ENCODE measurements at places on chromosomes 12 and 14.

DNA sequence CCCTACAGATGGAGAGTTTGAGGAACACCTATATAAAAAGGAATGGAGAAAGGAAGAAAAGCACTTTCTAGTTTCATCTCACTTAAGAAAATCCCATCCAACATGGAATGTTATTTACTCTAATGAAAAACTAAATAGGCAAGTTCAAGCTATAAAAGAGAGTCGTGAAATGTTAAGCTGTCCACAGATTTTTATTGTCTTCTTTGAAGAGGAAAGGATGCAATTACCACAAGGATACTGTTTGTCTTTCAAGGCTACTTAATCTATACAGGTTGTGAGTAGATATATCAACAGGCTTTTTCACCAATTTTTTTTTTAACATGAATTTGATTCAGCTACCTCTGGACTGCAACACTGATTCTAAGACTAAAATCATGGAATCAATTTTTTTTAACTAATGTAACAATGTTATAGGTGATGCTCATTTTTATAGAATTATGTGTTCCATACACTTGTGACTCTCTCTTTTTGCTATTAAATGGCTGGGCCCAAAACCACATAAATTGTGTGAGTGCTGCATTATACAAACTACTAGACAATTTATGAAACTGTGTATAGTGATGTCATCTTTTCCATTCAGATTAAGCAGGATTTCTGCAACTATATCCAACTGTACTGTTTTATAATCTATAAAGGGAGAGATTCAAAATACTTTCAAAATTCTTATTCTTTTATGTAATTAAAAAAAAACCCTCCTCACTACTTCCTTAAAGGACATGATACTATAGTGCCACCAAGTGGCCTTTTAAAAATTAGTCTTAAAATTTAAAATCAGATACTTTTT lies 26.8 kb upstream of the BMAL2 start:
- H3K27ac ChIP-seq, result peak overlapping the region; percentile 46
- H3K27me3 ChIP-seq, result no peaks in the 10 kb centered on the region
- H3K4me3 ChIP-seq, result no peak overlapping the region
- DNase-seq, result no peak
- H3K4me1 ChIP-seq, result peaks cover 14% of the 10 kb centered on the region

DNA sequence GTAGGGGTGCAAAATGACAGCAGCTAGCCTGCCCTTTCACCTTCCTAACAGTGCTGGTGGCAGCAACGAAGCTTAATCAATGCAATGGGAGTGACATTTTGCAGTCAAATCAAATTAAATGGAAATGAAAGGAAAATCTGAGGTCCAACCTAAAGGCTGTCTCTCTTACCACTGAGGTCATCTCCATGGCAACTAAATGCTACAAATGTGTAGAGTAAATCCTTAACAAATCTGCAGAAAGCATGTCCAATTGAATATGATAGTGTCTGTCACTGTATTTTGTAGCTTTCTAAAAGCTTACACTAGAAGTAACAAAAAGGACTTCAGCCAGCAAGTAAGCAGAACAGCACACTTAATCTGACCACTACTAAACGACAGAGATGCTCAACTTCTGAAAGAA lies 488.8 kb downstream of the BCAT1 start:
- H3K27me3 ChIP-seq, result no peaks in the 10 kb centered on the region
- peaks cover 5% of the 10 kb centered on the region for H3K4me1 ChIP-seq
- H3K27ac ChIP-seq, result no peak overlapping the region

DNA sequence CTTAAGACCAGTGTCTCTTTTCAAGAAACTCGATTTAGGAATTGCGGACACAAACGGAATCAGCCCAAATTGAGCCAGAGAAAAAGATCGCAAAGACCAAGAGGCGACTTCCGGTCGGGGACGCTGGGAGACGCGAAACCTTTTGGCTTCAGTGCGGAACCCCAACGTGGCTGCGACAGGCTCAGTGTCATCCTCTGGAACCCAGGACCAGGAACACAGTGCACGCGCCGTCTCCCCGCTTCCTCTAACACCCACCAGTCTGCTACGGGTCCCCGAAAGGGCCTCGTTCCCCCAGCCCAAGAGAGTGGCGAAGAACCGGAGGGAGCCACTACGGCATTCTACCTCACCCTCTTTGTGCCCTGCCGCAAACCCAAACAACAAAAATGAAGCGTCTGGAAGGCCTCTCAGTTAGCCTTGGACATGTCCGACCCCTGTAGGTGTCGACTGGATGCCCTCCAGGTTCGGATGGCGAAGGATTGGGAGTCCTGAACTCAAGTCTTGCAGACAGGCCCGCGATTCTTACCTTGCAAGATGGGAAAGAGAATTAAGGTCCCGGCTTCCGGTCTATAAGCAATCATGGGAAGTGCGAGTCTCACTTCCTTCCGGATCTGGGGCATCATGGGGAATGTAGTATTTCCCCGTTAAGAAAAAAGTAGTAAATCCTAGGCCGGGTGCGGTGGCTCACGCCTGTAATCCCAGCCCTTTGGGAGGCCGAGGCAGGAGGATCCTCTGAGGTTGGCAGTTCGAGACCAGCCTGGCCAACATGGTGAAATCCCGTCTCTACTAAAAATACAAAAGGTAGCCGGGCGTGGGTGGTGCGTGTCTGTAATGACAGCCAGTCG lies at the start of gene RPL6:
RPL6 (minus strand) TSS at position 542 of the 842 bp plus-strand sequence. CDS start 949 bp downstream, outside the sequence.
- H3K4me3 ChIP-seq, result peak within 1 kb of the TSS; percentile 76
- peak; percentile 30 for DNase-seq
- peaks cover 36% of the 10 kb centered on the region for H3K36me3 ChIP-seq
- peaks cover 14% of the 10 kb centered on the region for H3K4me1 ChIP-seq

DNA sequence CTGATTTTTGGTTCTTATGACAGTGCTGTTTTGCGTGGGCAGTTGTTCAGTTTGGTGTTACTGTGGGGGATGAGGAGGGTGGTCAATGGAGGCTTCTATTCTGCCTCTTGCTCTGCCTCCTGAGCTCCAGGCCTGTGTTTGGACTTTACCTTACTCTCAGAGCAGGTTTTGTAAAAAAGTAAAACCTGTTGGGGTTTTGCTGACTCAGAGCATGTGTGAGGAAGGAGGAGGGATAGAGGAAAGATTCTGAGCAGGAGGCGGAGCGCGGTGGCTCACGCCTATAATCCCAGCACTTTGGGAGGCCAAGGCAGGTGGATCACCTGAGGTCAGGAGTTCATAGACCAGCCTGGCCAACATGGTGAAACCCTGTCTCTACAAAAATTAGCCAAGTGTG lies 6.7 kb downstream of the A2ML1 start:
- no peaks in the 10 kb centered on the region for H3K4me1 ChIP-seq
- DNase-seq, result no peak
- no peak overlapping the region for H3K27ac ChIP-seq
- no peak overlapping the region for H3K4me3 ChIP-seq
- H3K36me3 ChIP-seq, result no peaks in the 10 kb centered on the region

- no peaks in the 10 kb centered on the region for H3K27me3 ChIP-seq
- H3K4me3 ChIP-seq, result no peak overlapping the region
- H3K36me3 ChIP-seq, result no peaks in the 10 kb centered on the region
- H3K4me1 ChIP-seq, result no peaks in the 10 kb centered on the region
Measured at GRCh38 chr12:20525064-20525610, 156.8 kb downstream of the PDE3A start.

DNA sequence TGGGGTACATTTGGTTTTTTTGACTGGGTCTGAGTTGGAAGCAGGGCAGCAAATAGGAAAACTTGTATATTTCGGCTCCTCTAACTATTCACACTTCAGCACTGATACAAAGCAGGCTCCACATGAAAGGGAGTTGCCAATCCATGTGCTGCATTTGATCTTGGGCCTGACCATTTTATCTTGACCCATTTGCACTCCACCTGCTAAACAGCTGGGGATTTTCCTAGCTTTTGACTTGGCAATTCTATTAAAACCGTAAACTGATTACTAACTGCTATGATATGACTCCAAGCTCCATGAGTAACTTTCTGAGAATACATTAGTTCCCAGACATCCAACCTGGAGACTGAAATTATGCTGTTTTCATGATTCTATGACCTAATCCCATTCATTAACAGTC lies 797.1 kb downstream of the BCL11B start:
- no peaks in the 10 kb centered on the region for H3K27me3 ChIP-seq
- H3K4me1 ChIP-seq, result no peaks in the 10 kb centered on the region
- no peak overlapping the region for H3K4me3 ChIP-seq
- DNase-seq, result no peak
- no peaks in the 10 kb centered on the region for H3K36me3 ChIP-seq

DNA sequence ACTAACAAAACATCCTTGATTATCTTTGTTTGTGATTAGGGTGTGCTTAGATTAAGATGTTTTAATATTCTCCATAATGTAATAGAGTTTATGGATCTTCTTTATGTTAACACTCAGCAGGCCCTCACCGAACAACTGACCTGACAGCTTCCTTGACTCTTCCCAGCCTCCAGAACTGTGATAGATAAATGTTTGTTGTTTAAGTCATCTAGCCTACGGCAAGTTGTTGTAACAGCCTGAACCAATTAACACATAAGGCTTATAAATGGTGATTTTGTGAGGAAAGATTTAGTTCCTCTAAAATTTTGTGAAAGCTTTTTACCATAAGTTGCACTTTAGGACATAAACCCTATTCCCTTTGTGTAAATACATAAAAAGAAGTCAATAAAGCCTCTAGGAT lies 156.5 kb upstream of the DCN start:
- no peak for DNase-seq
- H3K36me3 ChIP-seq, result no peaks in the 10 kb centered on the region
- no peak overlapping the region for H3K27ac ChIP-seq
- no peaks in the 10 kb centered on the region for H3K27me3 ChIP-seq

DNA sequence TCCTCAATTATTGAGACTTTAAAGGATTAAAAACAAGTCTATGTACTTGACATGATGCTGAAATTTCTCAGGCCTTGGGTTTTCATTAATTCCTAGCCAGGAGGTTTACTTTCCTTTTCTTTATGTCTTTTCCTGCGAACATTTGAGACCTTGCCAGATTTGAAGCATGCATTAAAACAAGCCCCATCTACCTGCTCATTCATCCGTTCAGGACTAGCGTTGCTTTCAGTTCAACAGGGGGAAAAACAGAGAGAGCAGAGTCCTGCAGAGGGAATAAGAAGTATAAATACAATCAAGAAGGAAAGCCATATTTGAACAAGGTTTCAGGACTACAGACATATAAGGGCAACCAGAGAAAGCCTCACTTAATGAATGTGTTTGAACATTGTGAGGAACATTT lies 542.4 kb downstream of the DIO2 start:
- H3K36me3 ChIP-seq, result no peaks in the 10 kb centered on the region
- H3K4me1 ChIP-seq, result no peaks in the 10 kb centered on the region
- no peak overlapping the region for H3K4me3 ChIP-seq
- no peaks in the 10 kb centered on the region for H3K27me3 ChIP-seq
- no peak overlapping the region for H3K27ac ChIP-seq

DNA sequence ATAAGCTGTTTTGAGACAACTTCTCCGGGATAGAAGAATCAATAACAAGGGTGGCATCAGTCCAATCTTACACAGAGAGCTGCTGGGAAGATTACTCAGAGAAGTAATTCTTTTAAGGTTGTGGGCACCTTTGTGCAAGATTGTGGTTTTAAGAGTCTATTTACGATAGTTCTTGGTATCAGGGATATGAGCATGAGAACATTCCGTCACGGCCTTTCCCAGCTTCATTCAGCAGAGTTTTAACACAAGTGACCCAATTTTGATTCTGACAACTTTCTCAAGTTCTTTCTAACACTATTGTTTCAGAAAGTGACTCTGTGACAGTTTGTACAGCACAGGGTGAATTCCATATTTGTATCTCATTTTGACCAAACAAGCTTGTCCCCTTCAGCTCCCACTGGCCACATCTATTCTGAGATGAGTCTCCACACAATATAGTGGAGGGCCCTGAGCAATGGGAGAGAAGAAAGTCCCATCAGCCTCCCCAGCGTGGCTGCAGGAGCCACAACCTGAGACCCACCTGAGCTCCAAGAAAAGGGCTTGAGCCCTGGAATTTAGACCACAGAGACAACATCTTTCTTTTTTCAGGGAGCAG lies 869.2 kb downstream of the TMEM121 start:
- no peak for DNase-seq
- H3K36me3 ChIP-seq, result no peaks in the 10 kb centered on the region
- H3K27me3 ChIP-seq, result no peaks in the 10 kb centered on the region
- H3K27ac ChIP-seq, result no peak overlapping the region

DNA sequence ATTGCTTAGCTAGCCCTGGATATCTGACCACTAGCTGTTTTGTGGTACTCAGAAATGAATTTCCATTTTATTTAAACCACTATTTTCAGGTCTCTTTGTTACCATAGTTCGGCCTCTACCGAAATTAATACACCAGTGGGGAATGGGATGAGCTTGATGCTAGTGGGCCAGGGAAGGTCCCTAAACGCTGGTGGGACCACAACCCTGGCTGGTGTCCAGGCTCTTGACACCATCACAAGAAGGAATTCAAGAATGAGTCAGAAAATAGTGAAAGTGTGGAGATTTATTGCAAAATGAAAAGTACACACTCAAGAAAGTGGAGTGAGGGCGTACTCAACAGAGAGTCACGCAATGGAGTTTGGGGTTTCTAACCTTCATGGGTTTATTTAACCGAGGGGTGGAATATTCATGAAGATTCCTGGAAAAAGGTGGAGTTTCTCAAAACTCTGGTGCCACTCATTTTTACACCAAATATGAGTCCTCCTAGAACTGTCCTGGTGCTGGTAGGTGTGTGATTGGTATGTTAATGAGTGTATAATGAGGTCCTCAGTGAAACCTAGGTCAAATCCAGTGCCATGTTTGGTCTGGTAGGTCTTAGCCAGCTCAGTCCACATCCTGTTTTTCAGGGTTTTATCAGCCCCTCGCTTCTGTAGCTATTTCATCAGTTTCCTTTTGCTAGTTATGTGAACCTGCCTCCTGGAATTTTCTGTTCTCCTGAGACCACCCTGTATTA lies 38.9 kb upstream of the LRP6 start:
- no peaks in the 10 kb centered on the region for H3K27me3 ChIP-seq
- no peaks in the 10 kb centered on the region for H3K36me3 ChIP-seq
- H3K4me1 ChIP-seq, result no peaks in the 10 kb centered on the region

DNA sequence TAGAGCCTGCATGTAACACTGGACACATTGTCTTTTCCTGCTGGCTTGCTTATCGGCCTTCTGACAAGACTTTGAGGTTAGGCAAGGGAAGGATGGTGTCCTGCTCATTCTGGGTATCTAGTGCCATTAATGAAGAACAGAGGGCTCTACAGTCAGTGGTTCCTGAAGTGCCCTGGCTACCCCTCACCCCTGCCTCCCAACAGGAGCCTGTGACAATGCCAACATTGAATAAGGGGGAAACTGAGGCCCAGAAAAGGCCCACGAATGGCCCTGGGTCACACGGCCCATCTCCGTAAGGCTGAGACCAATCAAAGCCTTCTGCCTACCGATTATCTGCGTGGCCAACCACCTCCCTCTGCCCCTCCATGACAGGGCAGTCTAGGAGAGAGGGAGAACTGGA lies 2.1 kb downstream of the IFI27L2 start:
- H3K4me1 ChIP-seq, result peaks cover 5% of the 10 kb centered on the region
- H3K27me3 ChIP-seq, result no peaks in the 10 kb centered on the region
- peak; percentile 51 for DNase-seq

DNA sequence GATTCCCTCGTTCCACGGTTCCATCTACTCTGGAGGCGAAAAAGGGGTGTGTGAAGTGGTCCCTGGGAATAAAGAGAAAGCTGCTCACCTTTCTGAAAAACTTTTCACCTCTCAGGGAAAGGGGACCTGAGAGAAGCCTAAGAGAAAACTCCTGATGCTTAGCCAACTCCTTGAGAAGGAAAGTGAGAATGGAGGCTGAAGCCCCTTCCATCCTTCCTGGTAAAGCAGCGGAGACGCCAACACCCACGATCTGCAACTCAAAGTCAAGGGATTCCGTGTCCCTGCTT lies 110.0 kb downstream of the ARF6 start:
- H3K27ac ChIP-seq, result peak overlapping the region; percentile 97
- peaks cover 14% of the 10 kb centered on the region for H3K4me1 ChIP-seq
- no peak for DNase-seq
- no peaks in the 10 kb centered on the region for H3K36me3 ChIP-seq
- H3K27me3 ChIP-seq, result no peaks in the 10 kb centered on the region

GRCh38 chr12:131622422-131622955 lies 88.4 kb upstream of the SFSWAP start:
- no peak for DNase-seq
- no peaks in the 10 kb centered on the region for H3K36me3 ChIP-seq
- H3K27me3 ChIP-seq, result no peaks in the 10 kb centered on the region
- H3K4me1 ChIP-seq, result no peaks in the 10 kb centered on the region
- H3K27ac ChIP-seq, result no peak overlapping the region
- H3K4me3 ChIP-seq, result no peak overlapping the region
